ENCODE measurements at places on chromosomes 2 and 18.

DNA sequence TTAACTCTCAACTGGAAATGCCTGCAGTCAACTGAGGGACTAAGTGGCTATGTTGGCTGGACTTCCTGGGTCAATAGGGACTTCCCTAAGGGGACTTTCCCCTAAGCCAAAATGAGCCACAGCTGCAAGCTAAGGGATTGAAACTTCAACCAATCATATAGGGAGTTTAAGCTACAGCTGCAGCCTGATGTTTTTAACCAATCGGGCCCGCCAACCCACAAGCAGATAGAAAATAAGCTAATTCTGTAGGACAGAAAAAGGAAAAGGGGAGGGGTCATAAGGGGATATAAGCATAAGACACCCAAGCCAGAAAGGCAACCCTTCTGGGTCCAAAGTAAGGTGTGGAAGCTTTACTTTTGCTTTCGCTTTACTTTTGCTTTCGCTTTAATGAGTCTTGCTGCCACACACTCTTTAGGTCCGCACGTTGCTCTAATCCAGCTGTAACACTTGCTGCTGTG, 927.5 kb downstream of the ERBB4 start:
- H3K27ac ChIP-seq, result no peak overlapping the region
- no peaks in the 10 kb centered on the region for H3K27me3 ChIP-seq
- H3K4me3 ChIP-seq, result no peak overlapping the region
- no peaks in the 10 kb centered on the region for H3K4me1 ChIP-seq

- DNase-seq, result no peak
- peaks cover 12% of the 10 kb centered on the region for H3K4me1 ChIP-seq
- H3K27me3 ChIP-seq, result no peaks in the 10 kb centered on the region
- peak overlapping the region; percentile 22 for H3K4me3 ChIP-seq
Observed at GRCh38 chr18:58806826-58807714, 57.6 kb upstream of the ZNF532 start.

DNA sequence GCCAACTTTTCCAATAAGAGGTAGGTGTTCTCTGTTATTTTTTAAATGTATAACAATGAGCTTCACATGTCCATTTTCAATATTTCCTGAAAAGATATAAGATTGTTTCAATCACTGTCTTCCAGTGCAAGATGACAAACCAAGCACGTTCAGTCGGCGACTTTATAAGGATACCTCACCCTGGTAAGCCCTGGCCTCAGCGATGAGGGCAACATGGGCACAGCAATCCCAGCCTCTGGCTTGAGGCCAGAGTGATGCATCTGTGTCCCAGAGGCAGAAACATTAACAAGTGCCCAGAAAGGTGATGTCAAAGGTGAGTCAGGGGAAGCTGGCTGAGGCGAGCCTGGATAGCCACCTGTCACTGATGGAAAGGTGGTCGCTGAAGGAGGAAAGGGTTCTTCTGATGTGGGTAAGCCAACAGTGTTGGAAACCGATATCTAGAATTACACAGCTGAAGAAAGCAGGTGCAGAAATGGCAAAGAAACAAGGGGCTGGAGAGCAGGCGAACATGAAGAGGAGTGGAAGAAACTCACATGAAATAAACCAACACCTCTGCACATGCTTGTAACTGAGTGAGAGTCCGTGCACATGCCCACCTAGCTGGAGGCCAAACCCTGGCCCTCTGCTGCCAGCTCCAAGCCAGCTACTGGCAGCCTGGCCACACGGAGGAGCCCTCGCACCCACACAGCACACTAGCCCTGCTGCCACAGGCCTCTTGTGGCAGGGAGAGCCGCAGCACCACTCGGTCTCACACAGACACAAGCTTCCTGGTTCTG, 65.5 kb downstream of the FBXO15 start:
- no peaks in the 10 kb centered on the region for H3K27me3 ChIP-seq
- no peak overlapping the region for H3K4me3 ChIP-seq
- H3K36me3 ChIP-seq, result no peaks in the 10 kb centered on the region
- H3K4me1 ChIP-seq, result no peaks in the 10 kb centered on the region

DNA sequence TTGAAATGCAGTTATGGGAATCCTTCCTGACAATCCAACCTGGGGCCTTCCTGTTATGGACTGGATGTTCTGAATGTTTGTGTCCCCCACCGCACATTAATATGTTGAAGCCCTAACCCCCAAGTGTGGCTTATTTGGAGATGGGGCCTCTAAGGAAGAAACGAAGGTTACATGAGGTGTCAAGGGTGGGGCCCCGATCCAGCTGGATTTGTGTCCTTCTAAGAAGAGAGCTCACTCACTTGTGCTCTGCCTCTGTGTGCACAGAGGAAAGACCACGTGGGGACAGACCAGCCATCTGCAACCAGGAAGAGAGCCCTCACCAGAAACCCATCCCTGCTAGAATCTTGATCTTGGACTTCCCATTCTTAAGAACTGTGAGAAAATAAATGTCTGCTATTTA, 44.4 kb downstream of the MAP3K19 start:
- no peaks in the 10 kb centered on the region for H3K27me3 ChIP-seq
- H3K27ac ChIP-seq, result no peak overlapping the region
- no peak for DNase-seq
- H3K4me1 ChIP-seq, result no peaks in the 10 kb centered on the region

- H3K27ac ChIP-seq, result no peak overlapping the region
- H3K36me3 ChIP-seq, result no peaks in the 10 kb centered on the region
- no peak overlapping the region for H3K4me3 ChIP-seq
- H3K27me3 ChIP-seq, result no peaks in the 10 kb centered on the region
- H3K4me1 ChIP-seq, result no peaks in the 10 kb centered on the region
- DNase-seq, result no peak
Observed at GRCh38 chr2:46481198-46482193, 2.1 kb downstream of the TMEM247 start.

DNA sequence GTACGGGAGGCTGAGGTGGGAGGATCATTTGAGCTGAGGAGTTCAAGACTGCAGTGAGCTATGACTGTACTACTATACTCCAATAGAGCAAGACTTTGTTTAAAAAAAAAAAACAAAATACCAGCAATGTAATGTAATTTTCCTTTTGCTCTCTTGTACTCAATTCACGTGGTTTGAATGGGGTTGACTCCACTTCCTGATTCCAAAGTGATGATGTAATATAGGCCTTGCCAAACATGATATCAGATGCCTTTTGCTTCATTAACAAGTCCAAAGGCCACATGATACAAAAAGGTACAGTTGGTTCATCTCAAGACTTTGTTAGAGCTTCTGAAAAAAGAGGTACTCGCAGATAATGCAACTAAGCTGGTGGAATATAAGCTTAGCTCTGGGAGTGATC, 321.8 kb downstream of the ZEB2 start:
- no peaks in the 10 kb centered on the region for H3K27me3 ChIP-seq
- no peak overlapping the region for H3K27ac ChIP-seq
- DNase-seq, result no peak
- no peak overlapping the region for H3K4me3 ChIP-seq
- no peaks in the 10 kb centered on the region for H3K36me3 ChIP-seq

GRCh38 chr2:238955648-238956531, 108.0 kb downstream of the TWIST2 start:
- H3K36me3 ChIP-seq, result no peaks in the 10 kb centered on the region
- peaks cover 2% of the 10 kb centered on the region for H3K4me1 ChIP-seq
- H3K4me3 ChIP-seq, result no peak overlapping the region
- no peaks in the 10 kb centered on the region for H3K27me3 ChIP-seq
- no peak for DNase-seq

DNA sequence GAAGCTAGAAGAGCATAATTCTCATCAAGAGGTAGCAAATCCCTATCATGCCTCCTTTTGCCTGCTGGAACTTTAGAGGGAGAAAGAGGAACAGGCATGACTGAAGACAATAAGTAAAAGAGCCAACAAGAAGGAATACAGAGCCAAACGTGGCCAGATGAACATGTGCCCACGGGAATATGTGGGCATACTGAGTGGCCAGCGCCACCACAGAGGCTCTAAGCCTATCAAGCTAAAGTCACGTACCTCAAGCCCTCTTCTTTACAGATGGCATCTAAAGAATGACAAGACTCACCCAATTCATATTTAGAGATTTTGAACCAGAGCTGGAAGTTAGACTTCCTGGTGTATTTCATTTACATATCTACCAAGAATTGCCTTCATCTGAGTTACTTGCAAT, 59.9 kb upstream of the ITGA4 start:
- H3K27me3 ChIP-seq, result no peaks in the 10 kb centered on the region
- no peaks in the 10 kb centered on the region for H3K4me1 ChIP-seq
- no peak overlapping the region for H3K27ac ChIP-seq
- DNase-seq, result no peak
- no peaks in the 10 kb centered on the region for H3K36me3 ChIP-seq

Data from testis (tissue), 5 donors.